ENCODE measurements at places on chromosomes 5 and 9.
A peak's percentile ranks its signal among the peaks of the same experiment; 100 is the strongest.

DNA sequence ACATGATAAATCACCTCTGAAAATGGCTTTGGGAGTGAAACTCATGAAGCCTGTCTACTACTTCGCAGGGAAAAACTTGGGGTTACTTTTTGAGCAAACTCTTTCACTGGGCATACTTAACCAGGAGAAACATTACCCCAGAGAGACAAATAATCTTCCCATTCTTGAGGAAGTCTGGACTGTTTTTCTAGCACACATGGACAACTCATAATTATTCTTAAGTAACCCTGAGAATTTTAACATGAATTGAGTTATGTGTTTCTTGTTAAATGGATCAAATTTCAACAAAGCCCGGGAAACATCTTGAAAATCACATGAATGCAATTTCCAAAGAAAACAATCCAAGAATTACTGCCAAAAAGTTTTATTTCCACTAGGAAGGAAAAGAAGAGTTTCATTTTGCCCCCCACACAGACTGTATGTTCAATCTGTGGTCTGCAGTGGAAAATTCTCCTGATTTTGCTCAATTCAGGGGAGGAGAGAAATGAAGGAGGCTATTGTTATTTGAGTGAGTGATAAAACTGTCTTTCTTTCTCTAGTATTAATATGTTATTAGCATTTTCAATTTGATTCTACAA, 564.8 kb upstream of the CLINT1 start:
- DNase-seq = no peak

GRCh38 chr9:110599468-110599867, 19.9 kb upstream of the SVEP1 start:
- no peak for DNase-seq

DNA sequence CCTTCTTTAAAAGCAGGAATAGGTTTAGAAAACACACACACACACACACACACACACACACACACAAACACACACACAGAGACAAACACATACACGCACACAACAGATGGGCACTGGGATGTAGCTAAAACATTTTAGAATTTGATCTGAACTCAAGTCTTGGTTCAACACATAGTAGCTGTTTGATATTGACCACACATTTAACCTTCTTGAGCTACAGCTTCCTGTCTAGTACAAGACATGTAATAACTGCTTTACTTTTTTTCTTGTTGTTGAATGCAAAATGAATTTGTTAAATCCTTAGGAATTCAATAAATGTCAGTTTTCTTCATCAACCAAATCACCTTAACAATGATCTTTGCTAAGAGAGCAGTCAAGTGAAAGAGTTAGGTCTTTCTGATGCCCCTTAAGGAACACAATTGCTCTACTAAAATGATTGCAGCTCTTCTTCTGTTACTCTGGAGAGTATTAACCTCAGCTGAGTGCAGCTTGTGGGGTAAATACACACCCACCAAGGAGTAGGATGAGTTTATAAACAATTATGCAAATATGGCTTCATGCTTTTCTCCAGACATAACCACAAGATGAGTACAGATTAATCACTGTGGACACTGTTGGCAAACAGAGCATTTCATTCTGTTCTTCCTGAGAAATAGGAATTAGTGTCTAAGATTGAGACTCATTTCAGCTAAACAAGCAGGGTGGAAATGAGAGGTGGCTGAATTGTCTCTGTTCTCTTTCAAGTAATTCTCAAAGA, 302.9 kb upstream of the PAPPA start:
- DNase-seq = peak; percentile 59

DNA sequence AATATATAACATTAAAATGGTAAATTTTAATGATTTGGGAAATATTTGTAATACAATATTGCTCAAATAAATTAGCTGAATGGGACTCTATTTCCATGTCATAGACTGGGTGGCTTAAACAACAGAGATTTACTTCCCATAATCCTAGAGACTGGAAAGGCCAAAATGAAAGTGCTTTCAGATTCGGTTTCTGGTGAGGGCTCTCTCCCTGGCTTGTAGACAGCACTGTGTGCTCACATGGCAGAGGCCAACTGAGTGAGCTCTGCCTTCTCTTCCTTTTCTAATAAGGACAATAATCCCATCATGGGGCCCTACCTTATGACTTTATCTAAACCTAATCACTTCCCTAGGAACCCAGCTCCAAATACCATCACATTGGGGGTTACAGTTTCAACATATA, 196.2 kb downstream of the MARCHF11 start:
- DNase-seq = no peak
